ENCODE measurements at places on chromosomes 1 and 21.

- no peak for DNase-seq
These were observed 15.4 kb downstream of the RAP1GAP start for GRCh38 chr1:21653744-21654100.

DNA sequence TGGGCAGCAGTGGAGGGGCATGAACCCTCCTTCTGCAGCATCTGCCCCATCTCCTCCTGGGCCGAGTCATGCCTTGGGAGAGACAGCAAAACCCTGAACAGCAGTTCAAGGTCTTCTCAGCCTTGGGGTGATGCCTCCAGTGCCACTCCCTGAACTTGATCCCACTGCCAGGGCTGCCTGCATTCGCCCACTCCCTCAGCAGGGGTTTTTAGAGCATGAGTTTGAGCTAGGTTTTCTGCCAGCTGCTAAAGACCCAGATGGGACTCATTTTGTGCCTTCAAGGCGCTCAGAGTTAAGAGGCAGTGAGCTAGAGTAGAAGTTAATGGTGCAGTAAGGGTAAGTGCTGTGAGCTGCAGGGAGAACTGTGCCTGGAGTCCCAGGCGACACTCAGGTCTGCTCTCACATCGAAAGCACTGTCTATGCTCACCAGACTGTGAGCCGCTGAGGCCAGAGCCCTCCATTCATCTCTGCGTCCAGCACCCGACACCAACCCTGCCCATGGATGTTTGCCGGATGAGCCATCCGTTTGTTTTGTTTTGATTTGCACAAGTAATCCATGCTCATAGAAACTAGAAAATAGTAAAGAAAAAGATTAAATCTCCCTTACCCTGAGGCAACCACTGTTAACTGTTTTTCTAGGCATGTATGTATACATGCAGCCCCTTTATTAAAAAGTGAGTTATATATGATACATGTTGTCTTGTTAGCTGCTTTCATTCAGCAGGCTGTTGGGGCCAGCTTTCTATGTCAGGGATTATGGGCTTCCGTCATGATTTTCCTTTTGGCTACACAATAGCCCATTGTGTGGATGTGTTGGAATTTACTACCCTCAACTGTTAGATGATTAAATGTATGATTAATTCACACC lies 67.8 kb downstream of the VPS26C start:
- no peak for DNase-seq

DNA sequence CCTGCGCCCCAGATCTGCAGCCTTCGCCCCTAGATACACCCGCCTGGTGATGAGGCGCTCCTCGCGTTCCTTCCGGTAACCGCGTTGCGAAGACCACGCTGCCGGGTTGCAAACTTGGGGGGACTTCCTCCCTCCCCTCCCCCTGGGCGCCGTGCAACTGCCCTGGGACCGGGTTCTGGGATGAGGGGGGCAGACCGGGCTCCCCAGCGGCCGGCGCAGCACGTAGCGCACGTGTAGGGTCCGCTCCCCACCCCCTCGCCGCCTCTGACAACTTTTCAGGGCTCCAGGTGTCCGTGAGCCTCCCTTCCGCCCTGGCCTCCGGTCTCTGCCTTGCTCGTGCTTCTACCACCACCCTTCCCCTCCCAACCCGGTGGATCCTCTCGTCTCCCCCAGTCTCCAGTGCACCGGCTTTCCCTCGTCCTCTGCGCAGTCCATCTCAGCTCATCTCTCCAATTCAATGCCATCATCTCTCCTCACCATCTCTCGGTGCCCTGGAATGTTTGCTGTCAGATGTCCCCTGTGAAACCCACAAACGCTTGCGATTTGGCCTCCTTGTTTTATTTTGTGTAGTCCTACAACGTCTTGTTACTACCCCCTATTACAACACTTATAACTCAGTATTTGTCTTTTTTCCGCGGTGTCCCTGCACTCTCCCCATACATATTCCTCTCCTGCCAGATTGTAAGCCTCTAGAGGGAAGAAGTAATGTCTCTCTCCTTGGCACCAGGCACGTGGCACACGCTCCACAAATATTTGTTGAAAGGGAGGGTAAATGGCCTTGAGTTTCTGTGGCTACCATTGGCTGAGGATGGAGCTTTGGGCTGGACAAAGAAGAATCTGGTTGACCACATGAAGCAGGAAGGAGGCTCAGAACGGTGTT lies 782 bp downstream of the PCAT6 start:
- DNase-seq, result peak; percentile 46

DNA sequence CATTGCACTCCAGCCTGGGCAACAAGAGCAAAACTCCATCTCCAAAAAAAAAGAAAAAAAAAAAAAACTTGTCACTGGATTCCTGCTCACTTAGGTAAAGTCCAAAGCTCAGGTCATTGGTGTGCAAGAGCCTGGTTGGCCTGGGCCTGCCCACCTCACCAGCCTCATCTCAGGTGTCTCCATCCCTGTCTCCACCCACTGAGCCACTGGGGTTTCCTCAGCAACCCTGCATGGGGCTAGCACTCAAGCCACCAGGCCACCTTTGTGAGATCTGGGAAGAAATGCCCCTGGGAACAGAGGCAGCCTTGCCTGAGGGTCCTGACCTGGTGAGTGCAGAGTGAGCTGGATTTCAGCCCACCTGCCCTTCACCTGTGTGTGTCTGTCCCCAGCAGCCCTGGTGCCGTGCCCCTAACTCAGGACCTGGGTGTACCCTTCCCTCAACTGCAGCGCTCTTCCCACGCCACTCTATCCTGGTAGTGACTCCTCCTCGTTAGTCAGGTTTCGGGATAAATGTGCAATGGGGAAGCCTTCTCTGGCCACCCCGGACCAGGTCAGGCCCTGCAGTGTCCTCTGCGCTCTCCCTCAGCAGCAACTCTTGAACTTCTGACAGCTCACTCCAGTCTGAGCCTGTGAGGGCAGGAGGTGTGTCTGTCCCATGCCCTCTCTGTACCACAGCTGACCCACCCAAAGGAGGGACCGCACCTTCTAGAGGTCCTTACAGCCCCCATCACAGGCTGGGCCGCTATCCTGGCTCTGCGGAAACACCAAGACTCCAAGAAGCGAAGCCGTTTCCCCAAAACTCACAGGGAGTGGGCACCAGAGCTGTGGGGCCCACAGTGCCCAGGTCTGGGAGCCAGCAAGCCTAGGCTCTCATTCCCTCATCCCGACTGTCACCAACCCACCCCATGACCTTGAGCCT lies 3.3 kb downstream of the PDZK1IP1 start:
- no peak for DNase-seq

DNA sequence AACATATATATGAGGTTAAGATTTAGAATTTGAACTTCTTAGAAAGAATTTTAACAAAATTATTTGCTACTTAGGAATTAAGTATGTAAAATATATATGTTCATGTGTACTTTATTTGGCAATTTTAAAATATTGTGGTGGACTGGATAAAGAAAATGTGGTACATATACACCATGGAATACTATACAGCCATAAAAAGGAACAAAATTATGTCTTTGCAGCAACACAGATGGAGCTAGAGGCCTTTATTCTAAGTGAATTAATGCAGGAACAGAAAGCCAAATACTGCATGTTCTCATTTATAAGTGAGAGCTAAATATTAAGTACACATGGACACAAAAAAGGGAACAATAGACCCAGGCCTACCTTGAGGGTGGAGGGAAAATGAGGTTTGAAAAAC lies 72.2 kb upstream of the FMN2 start:
- no peak for DNase-seq

- DNase-seq, result no peak
These were observed 116.5 kb upstream of the C1orf174 start for GRCh38 chr1:4016351-4017130.

DNA sequence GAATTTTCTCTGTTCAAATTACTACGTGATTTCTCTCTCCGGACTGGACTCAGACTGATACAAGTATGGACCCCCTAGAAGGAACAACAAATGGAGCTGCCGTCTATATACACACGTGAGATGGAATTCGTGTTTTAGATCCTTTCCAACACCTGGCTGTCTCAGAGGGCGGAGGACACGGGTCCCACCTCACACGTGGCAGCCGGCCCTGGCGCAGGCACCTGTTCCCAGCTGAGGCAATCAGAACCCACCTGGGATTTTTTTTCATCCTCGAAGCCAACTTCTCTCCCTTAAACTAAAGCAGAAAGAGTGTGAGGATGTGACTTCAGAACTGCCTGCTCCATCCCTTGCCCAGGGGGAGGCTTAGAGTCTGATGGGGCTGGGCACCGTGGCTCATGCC lies 34.1 kb upstream of the SCCPDH start:
- no peak for DNase-seq

GRCh38 chr1:212531267-212531666 lies 77.3 kb upstream of the ATF3 start:
- DNase-seq, result no peak

- no peak for DNase-seq
These were observed 154.6 kb downstream of the PCNX2 start for GRCh38 chr1:233140974-233141373.

- DNase-seq, result peak; percentile 86
These were observed 58.4 kb downstream of the FHAD1 start for GRCh38 chr1:15305468-15305770.

GRCh38 chr1:177145106-177146070 lies 19.1 kb downstream of the ASTN1 start:
- no peak for DNase-seq

GRCh38 chr1:161949548-161949947 lies 74.1 kb downstream of the OLFML2B start:
- peak; percentile 72 for DNase-seq

DNA sequence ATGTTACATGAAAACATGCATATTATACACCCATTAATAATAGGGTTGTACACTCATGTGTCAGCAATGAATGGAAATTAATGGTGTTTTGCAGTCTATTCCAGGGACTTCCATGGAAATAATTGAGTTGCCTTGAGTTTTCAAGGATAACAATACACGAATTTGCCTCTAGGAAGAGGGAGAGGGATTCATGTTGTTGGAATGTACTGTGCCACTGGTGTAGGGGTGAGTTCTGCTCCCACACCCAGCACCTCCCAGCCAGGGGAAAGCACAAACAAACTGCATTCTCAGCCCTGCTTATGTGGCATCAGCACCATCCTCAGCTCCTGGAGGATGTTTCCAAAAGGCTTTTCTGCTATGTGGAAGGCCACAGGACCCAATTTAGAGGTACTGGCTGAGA lies 57.8 kb downstream of the BCAR3 start:
- DNase-seq, result peak; percentile 76

GRCh38 chr1:31715087-31715872 lies 11.5 kb upstream of the COL16A1 start:
- peak; percentile 92 for DNase-seq

DNA sequence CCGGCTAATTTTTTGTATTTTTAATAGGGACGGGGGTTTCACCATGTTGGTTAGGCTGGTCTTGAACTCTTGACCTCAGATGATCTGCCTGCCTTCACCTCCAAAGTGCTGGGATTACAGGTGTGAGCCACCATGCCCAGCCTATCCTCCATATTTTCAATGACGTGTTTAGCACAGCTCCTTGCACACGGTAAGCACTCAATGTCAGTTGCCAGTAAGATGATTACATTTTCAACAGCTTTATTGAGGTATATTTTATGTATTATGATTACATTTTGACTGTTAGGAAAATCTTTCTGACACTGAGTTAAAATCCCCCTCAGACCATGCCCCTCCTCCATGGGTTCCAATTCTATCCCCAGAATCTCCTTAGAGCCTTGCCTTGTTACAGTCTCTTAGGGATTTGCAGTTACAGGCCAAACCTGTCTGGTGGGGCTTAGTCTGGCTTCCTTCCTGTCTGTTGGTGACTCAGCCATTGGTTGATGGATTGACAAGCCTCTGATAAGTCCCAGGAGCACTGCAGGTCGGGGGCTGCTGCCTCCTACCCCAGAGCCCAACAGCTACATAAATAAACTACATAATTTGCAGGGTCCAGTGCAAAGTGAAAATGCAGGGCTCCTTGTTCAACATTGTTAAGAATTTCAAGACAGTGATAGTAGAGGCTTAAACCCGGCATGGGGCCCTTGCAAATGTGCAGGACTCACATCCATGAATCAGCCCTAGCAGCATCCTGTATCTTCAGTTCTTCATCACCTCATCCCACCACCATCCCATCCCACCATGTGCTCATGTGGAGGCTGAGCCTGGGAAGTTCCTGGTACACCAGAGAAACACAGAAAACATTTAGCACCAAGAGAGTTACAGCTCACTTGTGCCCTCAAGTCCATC lies 23.4 kb downstream of the COA7 start:
- peak; percentile 71 for DNase-seq

- no peak for DNase-seq
These were observed 4.5 kb downstream of the GUCA2B start for GRCh38 chr1:42157667-42158066.

DNA sequence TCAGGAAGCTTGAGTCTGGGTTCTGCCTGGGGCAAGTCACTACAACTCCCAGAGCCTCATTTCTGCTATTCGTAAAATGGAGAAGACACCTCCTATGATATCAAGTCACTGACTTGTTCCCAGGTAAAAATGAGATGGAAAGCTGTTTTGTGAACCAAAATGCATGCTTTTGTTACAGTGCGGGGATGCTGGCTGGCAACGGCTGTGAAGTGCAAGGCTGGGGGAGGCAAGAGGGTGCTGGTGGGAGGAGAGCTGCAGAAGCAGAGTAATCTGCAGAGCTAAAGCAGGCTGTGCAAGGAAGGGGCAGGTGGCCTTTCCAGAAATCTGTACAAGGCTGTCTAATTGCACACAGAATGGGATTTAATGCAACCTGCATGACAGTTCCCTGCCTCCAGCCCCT lies 150.9 kb downstream of the CNIH3 start:
- no peak for DNase-seq

GRCh38 chr1:227190321-227190720 lies 128.0 kb downstream of the CDC42BPA start:
- no peak for DNase-seq

- DNase-seq, result no peak
These were observed 12.3 kb upstream of the MYBPHL start for GRCh38 chr1:109319114-109319513.

GRCh38 chr1:19437891-19438294 lies 47.4 kb downstream of the CAPZB start:
- DNase-seq, result no peak

DNA sequence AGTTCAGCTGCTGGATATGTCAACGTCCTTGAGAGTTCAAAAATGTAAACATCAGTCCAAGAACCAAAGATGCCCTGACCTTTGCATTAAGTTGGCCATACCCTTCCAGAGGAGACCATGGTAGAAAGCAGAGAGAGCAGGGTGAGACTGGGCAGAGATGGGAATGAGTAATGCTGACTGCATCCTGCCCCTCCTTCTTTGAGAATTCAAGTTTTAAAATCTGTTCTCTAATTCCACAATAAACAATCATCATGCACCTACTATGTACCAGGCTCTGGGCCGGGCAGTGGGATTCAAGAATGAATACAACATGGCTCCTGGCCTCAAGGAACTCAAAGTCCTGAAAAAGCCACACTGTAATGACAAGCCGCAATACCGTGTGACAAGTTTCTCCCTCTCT lies 3.9 kb upstream of the HAO2 start:
- DNase-seq, result no peak

- peak; percentile 80 for DNase-seq
These were observed 17.3 kb downstream of the S1PR1 start for GRCh38 chr1:101253976-101254674.

GRCh38 chr21:16978309-16978895 lies 534.4 kb upstream of the CXADR start:
- DNase-seq, result no peak

GRCh38 chr1:208127792-208128529 lies 116.2 kb downstream of the PLXNA2 start:
- no peak for DNase-seq

- DNase-seq, result no peak
These were observed 310.9 kb downstream of the MATN1 start for GRCh38 chr1:30412241-30413110.
